ENCODE measurements at places on chromosomes 1 and 21.

- no peak for DNase-seq
Observed at GRCh38 chr1:204453141-204453772, 41.3 kb downstream of the PIK3C2B start.

DNA sequence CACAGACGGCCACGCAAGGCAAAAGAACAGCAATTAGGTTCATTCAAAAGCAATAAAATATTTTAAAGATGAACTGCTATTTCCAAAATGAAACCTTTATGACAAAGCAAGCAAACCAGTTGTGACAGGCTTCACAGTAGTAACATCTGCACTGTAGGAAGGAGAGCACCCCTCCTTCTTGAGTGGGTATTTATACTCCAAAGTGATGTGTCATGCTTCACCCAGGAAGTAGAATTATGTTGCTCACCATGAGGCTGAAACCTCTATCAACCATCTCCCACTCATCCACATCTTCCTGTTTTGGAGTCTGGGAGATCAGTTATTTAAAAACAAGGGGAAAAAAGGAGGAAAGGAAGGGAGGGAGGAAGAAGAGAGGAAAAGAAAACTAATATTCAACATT, 885 bp downstream of the OR2T10 start:
- peak; percentile 8 for DNase-seq

- DNase-seq: peak; percentile 54
Observed at GRCh38 chr1:45913731-45914501, 110.5 kb downstream of the MAST2 start.

DNA sequence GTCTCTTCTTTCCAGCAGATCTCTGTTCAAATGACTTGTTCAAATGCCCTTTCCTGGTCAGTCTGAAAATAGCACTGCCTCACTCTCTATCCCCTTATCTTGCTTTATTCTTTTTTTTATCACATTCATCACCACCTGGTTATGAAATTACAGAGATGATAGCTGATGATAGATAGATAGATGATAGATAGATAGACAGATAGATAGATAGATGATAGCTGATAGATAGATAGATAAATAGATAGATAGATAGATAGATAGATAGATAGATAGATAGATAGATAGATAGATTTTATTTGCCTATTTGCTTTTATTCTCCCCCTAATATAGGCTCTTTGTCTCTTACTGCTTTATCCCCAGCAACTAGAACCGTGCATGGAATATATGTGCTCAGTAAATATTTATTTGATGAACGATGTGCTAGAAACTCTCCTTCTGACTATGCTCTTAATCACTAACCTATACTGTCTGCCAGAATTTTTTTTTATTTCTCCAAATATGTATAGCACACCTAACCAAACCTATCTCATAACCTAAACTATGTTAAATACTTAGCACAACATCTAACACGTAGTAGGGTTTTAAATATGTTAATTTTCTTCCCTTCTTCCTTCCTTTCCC, 372.8 kb upstream of the DUSP10 start:
- DNase-seq: no peak

DNA sequence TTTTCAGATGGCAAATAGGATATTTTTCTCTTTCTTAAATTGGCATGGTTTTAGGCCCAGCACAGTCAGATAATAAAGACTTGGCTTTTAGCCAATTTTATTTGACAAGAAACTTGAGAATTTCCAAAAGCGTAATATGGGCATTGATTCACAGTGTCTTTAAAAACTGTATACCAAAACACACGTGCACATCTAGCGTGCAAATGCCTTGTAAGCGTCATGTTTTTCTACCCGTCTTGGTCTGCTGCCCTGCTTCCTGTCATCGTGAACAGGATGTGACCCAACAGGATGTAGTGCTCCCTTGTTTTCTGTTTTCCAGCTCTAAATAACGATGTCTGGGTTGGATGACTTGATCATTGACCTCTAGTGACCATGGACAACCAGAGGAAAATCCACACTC, 24.7 kb upstream of the SLC44A3 start:
- no peak for DNase-seq

- DNase-seq: no peak
Observed at GRCh38 chr1:155014709-155015508, 12.3 kb downstream of the ZBTB7B start.

GRCh38 chr1:6970221-6970620, 185.0 kb downstream of the CAMTA1 start:
- DNase-seq: no peak

- no peak for DNase-seq
Observed at GRCh38 chr1:60547821-60548220, 474.3 kb upstream of the C1orf87 start.

- no peak for DNase-seq
Observed at GRCh38 chr1:160630523-160631451, 16.1 kb downstream of the SLAMF1 start.

- no peak for DNase-seq
Observed at GRCh38 chr1:160704250-160704649, 7.4 kb downstream of the CD48 start.

DNA sequence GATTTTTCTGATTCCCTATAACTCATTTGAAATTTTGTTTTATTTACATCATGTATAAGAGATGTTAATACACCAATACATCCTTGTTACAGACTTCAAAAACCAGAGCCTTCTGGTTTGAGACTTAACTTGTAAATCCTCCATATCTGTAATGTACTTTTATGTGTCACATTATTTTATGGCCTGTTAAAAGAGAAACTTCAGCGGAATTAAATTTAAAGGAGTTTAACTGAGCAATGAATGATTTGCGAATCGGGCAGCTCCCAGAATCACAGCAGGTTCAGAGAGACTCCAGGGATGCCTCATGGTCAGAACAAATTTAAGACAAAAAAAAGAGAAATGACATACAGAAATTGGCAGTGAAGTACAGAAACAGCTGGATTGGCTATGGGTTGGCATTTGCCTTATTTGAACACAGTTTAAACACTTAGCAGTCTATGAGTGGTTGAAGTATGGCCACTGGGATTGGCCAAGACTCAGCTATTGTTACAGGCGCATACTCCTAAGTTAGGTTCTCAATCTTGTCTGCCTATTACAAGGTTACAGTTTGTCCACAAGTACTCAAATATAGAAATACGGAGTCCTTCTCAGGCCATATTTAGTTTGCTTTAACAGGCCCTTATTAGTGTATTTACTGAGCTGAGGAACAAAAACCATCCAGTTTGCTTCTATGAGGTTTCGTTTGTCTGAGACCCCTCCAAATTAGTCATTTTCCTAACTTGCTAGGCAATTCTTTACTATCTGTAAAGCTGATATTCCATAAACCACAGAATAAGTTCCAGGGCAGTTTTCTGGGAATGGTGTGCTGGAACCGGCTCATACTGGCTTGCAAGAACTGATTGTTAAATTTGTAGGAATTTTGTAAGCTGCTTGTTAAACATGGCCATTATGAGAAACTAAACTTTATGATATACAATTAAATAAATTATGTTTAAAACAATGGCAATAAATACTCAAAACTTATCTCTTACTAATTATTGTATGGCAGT, 56.2 kb upstream of the WDR26 start:
- DNase-seq: peak; percentile 59

GRCh38 chr1:58551186-58552140, 4.9 kb upstream of the OMA1 start:
- peak; percentile 34 for DNase-seq

GRCh38 chr1:228794173-228794572, 58.9 kb downstream of the RHOU start:
- no peak for DNase-seq

- DNase-seq: peak; percentile 86
Observed at GRCh38 chr1:160646711-160647328, at the start of gene SLAMF1. Gene SLAMF1 (minus strand): TSS chr1:160647044. CDS start chr1:160646945, 99 bp downstream.

DNA sequence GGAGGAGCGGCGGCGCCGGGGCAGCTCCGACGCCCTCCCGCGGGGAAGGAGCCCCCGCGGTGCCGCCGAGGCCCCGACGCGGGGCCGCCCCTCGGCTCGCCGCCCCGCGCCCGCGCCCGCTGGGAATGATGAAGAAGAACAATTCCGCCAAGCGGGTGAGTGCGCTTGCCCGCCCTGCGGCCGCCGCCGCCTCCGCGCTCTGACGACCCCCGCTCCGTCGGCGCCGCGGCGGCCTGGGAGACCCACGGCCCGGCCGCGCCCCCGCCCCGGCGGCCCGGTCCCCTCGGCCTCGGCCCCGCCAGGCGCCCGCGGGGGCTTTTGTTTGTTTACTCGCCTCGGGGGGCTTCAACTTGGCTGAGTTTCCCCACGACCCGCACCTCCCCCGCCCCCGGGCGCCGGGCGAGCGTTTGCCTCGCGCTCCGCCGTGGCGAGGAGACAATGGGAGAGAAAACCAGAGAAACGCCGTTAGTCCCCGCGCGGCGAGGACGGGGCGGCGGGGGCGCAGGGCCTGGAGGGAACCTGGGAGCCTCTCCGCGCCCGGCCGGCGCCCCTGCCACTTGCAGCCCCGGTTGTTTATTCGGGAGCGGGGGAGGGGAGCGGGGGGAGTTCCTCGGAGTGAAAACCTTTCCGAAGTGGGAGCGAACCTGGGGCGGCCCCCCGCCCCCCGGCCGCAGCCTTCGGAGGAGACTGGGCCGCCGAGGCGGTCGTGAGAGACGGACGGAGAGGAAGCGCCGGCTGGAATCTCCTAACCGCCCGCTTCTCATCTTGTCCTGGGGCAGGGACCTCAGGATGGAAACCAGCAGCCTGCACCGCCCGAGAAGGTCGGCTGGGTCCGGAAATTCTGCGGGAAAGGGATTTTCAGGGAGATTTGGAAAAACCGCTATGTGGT, 661 bp downstream of the PLEKHO1 start:
- DNase-seq: peak; percentile 25

DNA sequence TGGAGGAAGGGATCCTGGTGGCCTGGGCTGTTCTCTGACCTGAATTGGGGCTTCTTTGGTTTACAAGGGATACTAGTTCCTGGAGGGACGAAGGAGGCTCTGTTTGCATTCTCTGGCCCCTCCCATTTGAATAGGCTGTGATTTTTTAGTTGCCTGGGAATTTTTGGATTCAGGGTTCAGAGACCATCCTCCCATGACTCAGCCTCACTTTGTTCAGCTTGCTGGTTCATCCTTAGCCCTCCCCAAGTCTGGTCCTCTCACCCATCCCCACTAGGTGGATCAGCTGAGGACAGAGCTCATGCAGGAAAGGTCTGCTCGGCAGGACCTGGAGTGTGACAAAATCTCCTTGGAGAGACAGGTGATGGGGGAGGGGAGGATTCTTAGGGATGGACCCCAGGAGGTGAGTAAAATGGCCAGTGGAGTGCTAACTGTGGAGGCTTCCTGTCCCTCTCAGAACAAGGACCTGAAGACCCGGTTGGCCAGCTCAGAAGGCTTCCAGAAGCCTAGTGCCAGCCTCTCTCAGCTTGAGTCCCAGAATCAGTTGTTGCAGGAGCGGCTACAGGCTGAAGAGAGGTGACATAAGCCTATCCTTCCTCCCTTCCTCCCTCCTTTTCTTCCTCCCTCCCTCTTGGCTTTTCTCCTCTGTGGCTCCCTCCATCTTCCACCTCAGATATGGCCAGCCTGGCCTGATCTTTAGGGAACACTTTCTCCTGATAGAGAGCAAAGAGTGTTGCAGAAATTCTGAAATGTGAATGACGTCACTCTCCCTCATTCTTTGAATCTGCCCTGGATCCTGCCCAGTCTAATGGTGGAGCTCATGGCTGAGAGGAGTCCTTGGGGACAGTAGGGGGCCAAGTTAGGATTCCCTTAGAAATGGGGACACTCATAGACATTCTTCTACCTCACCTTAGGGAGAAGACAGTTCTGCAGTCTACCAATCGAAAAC, 4.5 kb upstream of the TUFT1 start:
- peak; percentile 32 for DNase-seq

- peak; percentile 30 for DNase-seq
Observed at GRCh38 chr1:239386453-239387303, at the start of gene CHRM3. Gene CHRM3 (plus strand): TSS chr1:239386568. CDS start chr1:239907452, 520,884 bp downstream.

DNA sequence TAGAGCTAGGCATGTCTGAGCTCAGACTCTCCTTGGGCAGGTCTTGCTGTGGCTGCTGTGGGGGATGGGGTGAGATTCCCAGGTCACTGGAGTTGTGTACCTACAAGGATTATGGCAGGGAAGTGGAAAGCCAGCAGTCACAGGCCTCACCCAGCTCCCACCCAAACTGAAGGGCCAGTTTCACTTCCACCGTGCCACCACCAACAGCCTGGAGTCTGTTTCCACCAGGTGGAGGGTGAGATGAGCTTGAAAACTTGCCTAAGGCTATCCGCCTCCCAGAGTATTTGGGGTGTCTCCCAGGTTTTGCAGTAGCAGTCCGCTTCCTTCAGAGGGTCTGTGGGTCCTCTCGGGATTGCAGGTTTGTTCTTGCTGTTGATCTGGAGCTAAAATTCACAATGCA, 327.7 kb downstream of the PTPRC start:
- no peak for DNase-seq

- no peak for DNase-seq
Observed at GRCh38 chr1:158200527-158200926, 19.8 kb downstream of the CD1D start.

GRCh38 chr1:47440599-47441081, 2.8 kb downstream of the FOXD2 start:
- no peak for DNase-seq

GRCh38 chr1:33001282-33001681, 35.4 kb downstream of the AK2 start:
- DNase-seq: no peak

DNA sequence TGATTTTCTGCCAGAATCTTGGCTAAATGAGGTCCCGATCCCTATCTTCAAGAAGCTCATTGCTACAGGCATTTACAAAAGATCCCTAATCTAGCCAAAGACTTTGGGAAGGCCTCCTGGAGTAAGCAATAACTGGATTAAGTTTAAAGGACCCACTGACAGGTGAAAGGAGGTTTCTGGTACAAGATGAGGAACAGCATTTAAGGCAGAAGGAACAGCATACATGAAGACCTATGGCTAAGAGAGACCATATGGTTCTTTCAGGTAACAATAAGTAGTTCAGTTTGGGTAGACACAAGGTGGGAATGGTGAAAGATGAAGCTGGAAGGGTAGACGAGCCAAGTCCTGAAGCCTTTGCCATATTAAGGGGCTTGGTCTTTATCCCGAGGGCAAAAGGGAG, 27.8 kb downstream of the SHISAL2A start:
- DNase-seq: no peak

GRCh38 chr1:40389871-40390560, 16.5 kb downstream of the SMAP2 start:
- peak; percentile 80 for DNase-seq

- peak; percentile 24 for DNase-seq
Observed at GRCh38 chr1:95013950-95014574, 58.7 kb downstream of the ALG14 start.

- DNase-seq: no peak
Observed at GRCh38 chr1:208587110-208587509, 342.9 kb upstream of the PLXNA2 start.

- DNase-seq: no peak
Observed at GRCh38 chr1:171845998-171846397, 4.7 kb downstream of the DNM3 start.

DNA sequence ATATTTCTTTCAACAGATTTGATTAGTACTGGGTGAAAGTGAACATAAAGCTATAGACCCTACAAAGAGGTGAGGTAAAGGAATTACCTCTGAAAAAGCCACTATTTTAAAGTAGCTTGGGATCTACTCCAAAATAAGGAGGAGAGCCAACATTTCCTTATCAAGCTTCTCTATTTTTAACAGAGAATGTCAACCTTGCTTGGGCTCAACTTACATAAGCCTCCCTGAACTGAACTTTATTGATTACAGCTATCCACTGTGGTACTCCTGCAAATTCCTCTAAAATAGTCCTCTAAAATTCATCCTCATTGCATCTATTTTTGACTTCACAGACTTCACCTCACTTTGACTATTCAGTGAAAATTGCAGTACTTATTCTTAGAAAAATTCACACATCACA, 10.3 kb downstream of the ZNHIT6 start:
- no peak for DNase-seq

- no peak for DNase-seq
Observed at GRCh38 chr1:42206164-42206563, 41.6 kb upstream of the GUCA2A start.

- DNase-seq: peak; percentile 12
Observed at GRCh38 chr1:75985827-75986226, 53.6 kb upstream of the ASB17 start.

All from LHCN-M2 (cell line).